ENCODE measurements at places on chromosomes 5 and 9.

- peak overlapping the region; percentile 93 for H3K4me3 ChIP-seq
- peak overlapping the region; percentile 87 for H3K27ac ChIP-seq
- H3K36me3 ChIP-seq: peaks cover 18% of the 10 kb centered on the region
- peaks cover 6% of the 10 kb centered on the region for H3K4me1 ChIP-seq
- peak; percentile 78 for DNase-seq
- no peaks in the 10 kb centered on the region for H3K27me3 ChIP-seq
Measured at GRCh38 chr9:127897193-127897692, 2.2 kb downstream of the ST6GALNAC6 start.

GRCh38 chr9:89512382-89512781, 14.5 kb upstream of the SEMA4D start:
- no peaks in the 10 kb centered on the region for H3K36me3 ChIP-seq
- no peak overlapping the region for H3K27ac ChIP-seq
- H3K4me3 ChIP-seq: no peak overlapping the region
- no peaks in the 10 kb centered on the region for H3K4me1 ChIP-seq
- no peaks in the 10 kb centered on the region for H3K27me3 ChIP-seq

GRCh38 chr5:54514841-54515432, 2.6 kb upstream of the SNX18 start:
- DNase-seq: no peak
- no peaks in the 10 kb centered on the region for H3K36me3 ChIP-seq
- peaks cover 6% of the 10 kb centered on the region for H3K4me1 ChIP-seq
- H3K4me3 ChIP-seq: no peak overlapping the region

DNA sequence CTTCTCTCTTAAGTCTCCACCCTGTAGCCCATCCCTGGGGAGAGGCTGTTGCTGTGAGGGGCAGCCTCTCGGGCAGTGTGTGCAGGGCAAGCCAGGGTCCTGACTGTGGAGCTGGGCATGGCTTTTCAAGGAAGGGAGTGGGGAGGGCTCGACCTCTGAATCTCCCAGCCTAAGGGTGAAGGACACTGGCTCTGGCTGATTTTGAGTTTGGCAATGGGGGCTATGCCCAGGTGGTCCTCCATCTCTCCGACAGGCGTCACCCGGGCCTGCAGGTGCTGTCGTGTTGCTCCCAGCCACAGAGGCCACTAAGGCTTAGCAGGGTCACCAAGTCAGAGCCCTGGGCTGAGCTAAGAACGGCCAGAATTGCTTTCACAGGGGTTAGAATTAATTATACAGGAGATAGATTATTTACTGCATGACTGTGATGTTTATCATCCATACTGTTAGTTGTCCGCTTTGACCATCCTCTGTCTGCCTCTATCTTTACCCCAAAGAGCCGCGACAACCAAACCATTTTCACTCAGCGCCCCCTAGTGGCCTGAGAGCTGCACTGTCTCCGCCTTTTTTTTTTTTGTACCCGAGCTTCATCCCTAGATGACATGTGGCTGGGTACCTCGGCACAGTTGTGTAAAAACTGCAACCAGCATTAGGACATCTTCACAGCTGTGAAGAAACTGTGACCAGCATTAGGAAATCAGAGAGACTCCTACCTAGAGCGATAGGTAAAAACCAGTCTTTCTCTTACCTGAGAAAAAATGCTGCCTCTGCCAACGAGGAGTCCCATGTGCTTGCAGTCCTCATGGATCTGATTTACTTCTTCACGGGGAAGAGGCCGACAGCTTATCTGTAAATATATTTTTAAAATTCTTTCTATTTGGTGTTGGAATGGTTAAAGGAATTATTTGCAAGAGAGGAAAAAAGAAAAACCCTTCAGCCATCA, 44.5 kb downstream of the AGXT2 start:
- H3K27ac ChIP-seq: no peak overlapping the region
- no peak for DNase-seq
- H3K36me3 ChIP-seq: no peaks in the 10 kb centered on the region
- H3K4me1 ChIP-seq: no peaks in the 10 kb centered on the region
- no peaks in the 10 kb centered on the region for H3K27me3 ChIP-seq

DNA sequence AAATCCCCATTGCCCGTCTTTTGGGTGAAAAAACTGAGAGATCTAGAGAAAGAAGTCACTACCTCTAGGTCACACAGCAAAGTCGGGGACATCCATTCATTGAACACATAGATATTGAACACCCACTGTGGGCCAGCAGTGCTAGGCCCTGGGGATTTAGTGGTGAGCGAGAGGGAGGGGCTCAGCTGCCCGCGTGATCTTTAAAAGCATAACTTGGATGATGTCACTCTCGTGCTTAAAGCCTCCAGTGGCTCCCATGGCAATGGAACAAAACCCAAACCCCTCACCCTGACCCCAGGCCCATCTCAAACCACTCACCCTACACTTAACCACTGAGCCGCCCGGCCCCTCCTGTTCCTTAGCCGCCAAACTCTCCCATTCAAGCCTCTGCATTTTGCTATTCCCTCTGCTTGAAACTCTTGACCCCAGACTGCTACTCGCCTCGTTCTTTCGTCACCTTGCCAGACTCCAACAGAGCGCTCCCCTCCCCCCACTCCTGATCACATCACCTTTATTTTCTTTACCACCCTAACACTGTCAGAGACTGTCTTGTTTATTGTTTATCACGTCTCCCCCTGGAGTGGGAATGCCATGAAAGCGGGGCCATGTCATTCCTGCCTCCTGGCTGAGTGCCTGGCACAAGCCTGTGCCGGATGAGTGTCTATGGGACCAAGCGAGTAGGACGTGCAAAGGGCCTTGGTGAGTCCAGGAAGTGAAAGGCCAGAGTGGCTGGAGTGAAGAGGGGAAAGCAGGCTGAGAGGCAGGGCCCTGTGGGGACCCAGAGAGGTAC, 710 bp upstream of the PIP5KL1 start:
- peak overlapping the region; percentile 79 for H3K4me3 ChIP-seq
- H3K27me3 ChIP-seq: no peaks in the 10 kb centered on the region
- DNase-seq: no peak
- H3K36me3 ChIP-seq: no peaks in the 10 kb centered on the region
- peak overlapping the region; percentile 0 for H3K27ac ChIP-seq

DNA sequence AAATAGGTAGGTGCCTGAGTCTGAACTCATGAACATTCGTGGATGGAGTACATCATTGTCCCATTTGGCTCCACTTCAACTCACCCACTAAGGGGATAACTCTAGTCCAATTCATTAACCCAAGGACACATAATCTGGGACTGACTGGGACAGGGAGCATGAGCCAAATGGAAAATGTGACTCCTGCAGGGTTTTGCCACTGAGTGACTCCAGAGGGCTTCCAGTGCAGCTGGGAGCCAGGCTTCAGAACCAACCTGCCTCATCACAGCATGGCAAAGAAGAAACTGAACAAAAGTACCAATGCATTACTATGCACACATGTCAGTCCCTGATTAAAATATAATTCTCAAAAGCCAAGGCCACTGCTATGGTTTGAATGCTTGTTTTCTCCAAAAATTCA, 159.7 kb upstream of the SNX2 start:
- H3K27ac ChIP-seq: no peak overlapping the region
- H3K4me3 ChIP-seq: no peak overlapping the region
- no peaks in the 10 kb centered on the region for H3K4me1 ChIP-seq
- DNase-seq: no peak

DNA sequence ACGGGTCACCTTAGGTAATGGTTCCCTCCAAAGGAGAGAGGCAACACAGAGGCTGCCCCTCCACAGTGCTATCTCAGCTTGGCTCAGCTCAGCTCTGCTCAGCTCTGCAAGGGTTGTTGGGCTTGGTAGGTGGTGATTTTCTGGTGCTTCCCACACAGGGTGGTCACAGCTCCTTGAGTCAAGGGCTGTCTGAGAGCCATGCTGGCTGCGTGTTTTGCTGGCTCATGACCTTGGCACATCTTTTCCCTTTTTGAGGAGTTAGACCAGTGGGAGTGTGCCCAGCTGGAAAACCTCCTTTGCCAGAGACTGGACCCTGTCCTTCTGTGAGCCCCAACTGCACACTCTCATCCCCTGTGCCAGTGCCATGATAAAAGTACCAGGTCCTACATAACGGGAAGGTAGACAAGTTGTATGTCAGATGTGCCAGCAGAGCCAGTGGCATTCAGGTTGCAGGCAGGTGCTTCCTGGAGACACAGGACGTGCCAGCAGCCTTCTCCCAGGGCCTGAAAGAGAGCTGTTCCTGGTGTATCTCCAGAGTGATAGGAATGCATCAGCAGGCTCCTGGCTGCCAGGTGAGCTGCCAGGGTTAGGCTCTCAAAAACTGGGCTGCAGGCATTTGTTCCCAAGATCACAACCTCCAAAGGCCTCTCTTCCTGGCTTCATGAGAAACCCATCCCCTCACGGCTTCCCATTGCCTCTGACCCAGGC, 118.6 kb upstream of the CXCL14 start:
- H3K4me3 ChIP-seq: no peak overlapping the region
- no peak overlapping the region for H3K27ac ChIP-seq
- no peaks in the 10 kb centered on the region for H3K4me1 ChIP-seq
- H3K27me3 ChIP-seq: no peaks in the 10 kb centered on the region
- no peak for DNase-seq

DNA sequence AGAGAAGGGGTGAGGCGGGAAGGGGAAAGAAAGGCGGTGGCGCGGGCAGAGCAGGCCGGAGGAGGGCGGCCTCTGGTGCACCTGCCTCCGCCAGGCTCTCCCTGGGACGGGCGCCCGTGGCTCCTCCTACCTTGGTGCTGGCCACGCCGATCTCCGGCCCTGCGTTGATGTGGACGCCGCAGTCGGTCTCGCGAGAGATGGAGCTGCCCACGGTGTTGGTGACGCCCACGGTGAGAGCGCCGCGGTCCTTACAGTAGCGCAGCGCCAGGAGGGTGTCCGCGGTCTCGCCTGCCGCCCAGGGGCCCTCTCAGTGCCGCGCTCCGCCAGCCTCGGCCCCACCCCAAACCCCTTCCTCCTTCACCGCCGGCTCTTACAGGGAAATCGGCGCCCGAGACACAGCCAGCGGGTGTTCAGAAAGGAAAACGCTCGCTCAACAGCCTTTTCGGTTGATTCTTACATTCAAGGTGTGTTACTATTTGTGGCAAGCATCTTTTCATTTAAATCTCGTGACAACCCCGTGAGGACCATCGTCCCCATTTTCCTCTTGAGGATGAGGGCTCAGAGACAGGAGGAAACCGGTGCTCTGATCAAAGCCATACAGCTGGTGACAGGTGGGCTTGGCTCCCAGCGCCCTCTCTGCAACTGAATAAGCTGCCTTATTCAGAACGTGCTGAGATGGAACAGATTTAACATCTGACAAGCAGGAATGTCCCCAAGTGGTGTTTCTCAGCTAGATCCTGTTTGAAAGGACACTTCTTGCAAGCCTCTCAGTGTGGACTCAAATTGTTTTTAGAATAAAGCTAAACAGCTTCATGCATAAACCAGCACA, 22.0 kb upstream of the MAPK9 start:
- no peaks in the 10 kb centered on the region for H3K4me1 ChIP-seq
- no peaks in the 10 kb centered on the region for H3K36me3 ChIP-seq
- peak overlapping the region; percentile 52 for H3K4me3 ChIP-seq
- peak; percentile 74 for DNase-seq
- no peaks in the 10 kb centered on the region for H3K27me3 ChIP-seq

- H3K36me3 ChIP-seq: no peaks in the 10 kb centered on the region
- no peaks in the 10 kb centered on the region for H3K4me1 ChIP-seq
Measured at GRCh38 chr5:41776435-41776834, 93.8 kb downstream of the OXCT1 start.

DNA sequence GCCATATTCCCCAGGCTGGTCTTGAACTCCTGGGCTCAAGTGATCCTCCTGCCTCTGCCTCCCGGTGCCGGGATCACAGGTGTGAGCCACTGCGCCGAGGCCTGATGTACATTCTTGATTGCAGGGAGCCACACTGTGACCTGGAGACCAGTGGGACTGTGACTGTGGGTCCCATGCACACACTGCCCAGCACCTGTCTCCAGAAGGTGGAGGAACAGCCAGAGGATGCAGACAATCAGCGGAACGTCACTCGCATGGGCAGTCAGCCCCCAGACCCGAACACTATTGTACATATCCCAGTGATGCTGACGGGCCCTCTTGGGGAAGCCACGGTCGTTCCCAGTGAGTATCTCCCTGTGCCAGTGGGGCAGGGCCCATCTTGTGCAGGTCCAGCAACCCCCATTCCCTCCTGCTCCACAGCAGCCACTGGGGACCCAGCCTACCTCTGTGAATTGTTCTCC, 147.3 kb downstream of the CACNA1B start:
- H3K27me3 ChIP-seq: no peaks in the 10 kb centered on the region
- peaks cover 4% of the 10 kb centered on the region for H3K4me1 ChIP-seq
- no peak overlapping the region for H3K4me3 ChIP-seq
- H3K27ac ChIP-seq: no peak overlapping the region
- H3K36me3 ChIP-seq: no peaks in the 10 kb centered on the region
- peak; percentile 40 for DNase-seq

GRCh38 chr5:31798168-31798567, 159.2 kb downstream of the PDZD2 start:
- H3K36me3 ChIP-seq: no peaks in the 10 kb centered on the region
- H3K4me3 ChIP-seq: no peak overlapping the region
- DNase-seq: no peak

- H3K4me1 ChIP-seq: no peaks in the 10 kb centered on the region
- no peak overlapping the region for H3K4me3 ChIP-seq
- H3K36me3 ChIP-seq: no peaks in the 10 kb centered on the region
- H3K27me3 ChIP-seq: no peaks in the 10 kb centered on the region
Measured at GRCh38 chr9:8436786-8437185, 637.2 kb upstream of the DMAC1 start.

GRCh38 chr5:73591102-73591695, 25.7 kb downstream of the UTP15 start:
- no peaks in the 10 kb centered on the region for H3K36me3 ChIP-seq
- peak; percentile 27 for DNase-seq
- no peaks in the 10 kb centered on the region for H3K27me3 ChIP-seq
- no peak overlapping the region for H3K27ac ChIP-seq
- H3K4me1 ChIP-seq: no peaks in the 10 kb centered on the region

DNA sequence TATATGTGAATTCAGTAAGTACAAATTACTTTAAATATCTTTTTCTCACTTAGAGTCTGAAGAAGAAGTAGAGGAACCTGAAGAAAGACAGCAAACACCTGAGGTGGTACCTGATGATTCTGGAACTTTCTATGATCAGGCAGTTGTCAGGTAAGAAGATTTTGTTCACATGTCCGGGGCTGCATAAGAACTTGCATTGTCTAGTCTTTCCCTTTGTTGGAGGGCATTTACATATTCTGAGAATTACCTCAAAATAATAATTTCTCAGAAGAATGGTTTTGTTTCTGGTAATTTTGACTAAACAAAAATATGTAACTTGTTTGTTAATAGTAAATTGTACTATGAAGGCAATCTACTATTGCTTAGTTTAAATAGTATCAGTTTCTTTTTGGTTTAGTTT, 23.7 kb downstream of the G3BP1 start:
- H3K27ac ChIP-seq: no peak overlapping the region
- no peaks in the 10 kb centered on the region for H3K27me3 ChIP-seq
- DNase-seq: no peak
- peaks cover 18% of the 10 kb centered on the region for H3K36me3 ChIP-seq
- no peaks in the 10 kb centered on the region for H3K4me1 ChIP-seq

- no peaks in the 10 kb centered on the region for H3K36me3 ChIP-seq
- no peak overlapping the region for H3K27ac ChIP-seq
- no peak overlapping the region for H3K4me3 ChIP-seq
- H3K4me1 ChIP-seq: no peaks in the 10 kb centered on the region
- no peak for DNase-seq
- H3K27me3 ChIP-seq: no peaks in the 10 kb centered on the region
Measured at GRCh38 chr5:23613566-23613965, 106.2 kb downstream of the PRDM9 start.

Data from breast epithelium (tissue), 4 donors.